ENCODE measurements at places on chromosomes 6 and 20. TPM values are rescaled to one million over a fixed set of nuclear protein-coding genes. Genes with fewer than 3 reads are reported as not detected.

Gene CAGE1
- total RNA-seq: not detected

GRCh38 chr6:163318071-163318786 lies 96.3 kb upstream of the QKI start:
- H3K4me1 ChIP-seq: no peaks in the 10 kb centered on the region
- no peaks in the 10 kb centered on the region for H3K36me3 ChIP-seq
- H3K4me3 ChIP-seq: no peak overlapping the region

- H3K27ac ChIP-seq: no peak overlapping the region
- no peaks in the 10 kb centered on the region for H3K27me3 ChIP-seq
- H3K4me1 ChIP-seq: no peaks in the 10 kb centered on the region
Measured at GRCh38 chr6:38259736-38260135, 380.0 kb downstream of the BTBD9 start.

DNA sequence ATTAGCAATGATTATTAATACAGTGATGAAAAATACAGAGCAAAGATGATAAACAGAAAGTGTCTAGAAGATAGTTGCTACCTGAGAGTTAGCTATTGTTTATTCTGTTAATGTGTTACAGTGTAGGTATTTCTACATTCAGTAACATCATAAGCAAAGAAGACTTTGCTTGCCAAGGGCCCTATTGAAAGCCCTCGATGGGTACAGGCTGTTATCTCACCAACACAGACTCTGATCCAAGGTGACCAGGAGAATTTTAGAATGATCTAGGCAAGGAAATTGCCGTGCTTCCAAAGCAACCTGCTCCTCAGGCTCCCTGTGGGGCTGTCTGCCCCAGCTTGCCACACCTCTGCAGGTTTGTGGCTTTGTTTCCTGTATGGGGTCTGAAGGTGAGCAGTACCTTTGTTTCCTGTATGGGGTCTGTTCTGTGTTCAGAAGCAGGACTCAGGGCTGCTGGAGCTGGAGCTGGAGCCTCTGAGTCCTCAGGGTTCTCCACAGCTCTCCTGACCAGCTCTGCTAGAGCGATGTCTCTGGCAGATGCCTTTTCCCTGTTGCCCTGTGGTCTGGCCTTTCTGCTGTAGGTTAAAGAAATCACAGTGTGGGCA lies 32.5 kb downstream of the PHACTR3 start:
- H3K36me3 ChIP-seq: no peaks in the 10 kb centered on the region
- H3K27ac ChIP-seq: no peak overlapping the region
- DNase-seq: peak; percentile 11

Gene PRR18
- total RNA-seq: not detected

- no peak overlapping the region for H3K27ac ChIP-seq
- peaks cover 4% of the 10 kb centered on the region for H3K36me3 ChIP-seq
- peaks cover 29% of the 10 kb centered on the region for H3K27me3 ChIP-seq
- H3K4me1 ChIP-seq: peaks cover 17% of the 10 kb centered on the region
Measured at GRCh38 chr6:132734694-132735236, 20.9 kb upstream of the VNN1 start.

- peaks cover 10% of the 10 kb centered on the region for H3K27me3 ChIP-seq
- H3K4me3 ChIP-seq: no peak overlapping the region
- no peak overlapping the region for H3K27ac ChIP-seq
- no peaks in the 10 kb centered on the region for H3K4me1 ChIP-seq
Measured at GRCh38 chr20:52270001-52270606, 78.5 kb upstream of the ZFP64 start.

Gene C20orf141
- not detected for total RNA-seq

DNA sequence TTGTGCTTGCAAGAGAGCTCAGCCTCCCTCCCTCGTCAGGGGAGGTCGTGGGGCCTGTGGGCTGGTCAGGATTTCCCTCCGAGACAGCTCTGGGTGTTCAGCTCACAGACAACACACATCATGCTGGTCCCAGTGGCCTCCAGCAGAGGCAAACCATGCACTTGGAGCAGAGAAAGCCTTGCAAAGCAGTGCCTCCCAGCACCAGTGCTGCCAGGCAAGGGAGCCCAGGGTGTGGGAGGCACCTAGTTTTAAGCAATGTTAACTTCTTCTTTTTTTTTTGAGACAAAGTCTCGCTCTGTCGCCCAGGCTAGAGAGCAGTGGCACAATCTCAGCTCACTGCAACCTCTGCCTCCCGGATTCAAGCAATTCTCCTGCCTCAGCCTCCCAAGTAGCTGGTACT lies 34.0 kb upstream of the INSM1 start:
- peaks cover 14% of the 10 kb centered on the region for H3K27me3 ChIP-seq
- no peaks in the 10 kb centered on the region for H3K36me3 ChIP-seq
- no peak overlapping the region for H3K27ac ChIP-seq
- no peaks in the 10 kb centered on the region for H3K4me1 ChIP-seq
- no peak overlapping the region for H3K4me3 ChIP-seq

GRCh38 chr6:133242637-133243585 lies 1.8 kb downstream of the EYA4 start:
- H3K4me1 ChIP-seq: peaks cover 14% of the 10 kb centered on the region
- no peaks in the 10 kb centered on the region for H3K36me3 ChIP-seq
- DNase-seq: no peak
- peaks cover 65% of the 10 kb centered on the region for H3K27me3 ChIP-seq

GRCh38 chr20:4108495-4109306 lies 93.3 kb upstream of the RNF24 start:
- peak; percentile 85 for DNase-seq
- H3K36me3 ChIP-seq: no peaks in the 10 kb centered on the region
- peaks cover 33% of the 10 kb centered on the region for H3K4me1 ChIP-seq
- peak overlapping the region; percentile 65 for H3K27ac ChIP-seq
- H3K27me3 ChIP-seq: peaks cover 4% of the 10 kb centered on the region

GRCh38 chr6:111691345-111692225 lies 85.9 kb upstream of the TRAF3IP2 start:
- H3K4me3 ChIP-seq: no peak overlapping the region
- no peak overlapping the region for H3K27ac ChIP-seq
- H3K4me1 ChIP-seq: peaks cover 3% of the 10 kb centered on the region
- H3K27me3 ChIP-seq: no peaks in the 10 kb centered on the region

Gene MYMX
- not detected for total RNA-seq

- H3K4me3 ChIP-seq: no peak overlapping the region
- H3K27ac ChIP-seq: no peak overlapping the region
- H3K27me3 ChIP-seq: no peaks in the 10 kb centered on the region
- H3K4me1 ChIP-seq: peaks cover 20% of the 10 kb centered on the region
- no peak for DNase-seq
Measured at GRCh38 chr6:138769102-138769676, 4.4 kb upstream of the CCDC28A start.

Gene AKAP7
- 7.3 TPM for total RNA-seq

- H3K27ac ChIP-seq: no peak overlapping the region
- no peaks in the 10 kb centered on the region for H3K27me3 ChIP-seq
Measured at GRCh38 chr6:126721581-126722160, 381.8 kb downstream of the CENPW start.

DNA sequence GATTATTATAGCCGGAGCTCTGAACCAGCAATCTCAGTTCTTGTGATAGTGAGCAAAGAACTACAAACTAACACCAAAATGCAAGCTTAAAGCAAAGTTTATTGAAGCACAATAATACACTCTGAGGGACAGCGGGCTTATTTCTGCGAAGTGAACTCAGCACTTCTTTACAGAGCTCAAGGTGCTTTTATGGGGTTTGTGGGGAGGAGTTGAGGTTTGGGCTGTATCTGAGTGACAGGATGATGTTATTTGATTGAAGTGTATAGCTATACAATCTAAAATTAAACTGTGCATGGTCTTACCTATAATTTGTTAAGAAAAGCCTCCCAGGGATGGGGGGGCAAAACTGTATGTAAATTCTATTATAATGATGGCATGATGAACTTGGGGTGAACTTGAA lies 1.0 kb upstream of the HFE start:
- peak; percentile 74 for DNase-seq
- H3K4me1 ChIP-seq: peaks cover 30% of the 10 kb centered on the region
- H3K4me3 ChIP-seq: peak overlapping the region; percentile 49
- peak overlapping the region; percentile 40 for H3K27ac ChIP-seq
- peaks cover 3% of the 10 kb centered on the region for H3K36me3 ChIP-seq

Gene SLC35F1
- not detected for total RNA-seq

Gene WFDC5
- total RNA-seq: not detected

DNA sequence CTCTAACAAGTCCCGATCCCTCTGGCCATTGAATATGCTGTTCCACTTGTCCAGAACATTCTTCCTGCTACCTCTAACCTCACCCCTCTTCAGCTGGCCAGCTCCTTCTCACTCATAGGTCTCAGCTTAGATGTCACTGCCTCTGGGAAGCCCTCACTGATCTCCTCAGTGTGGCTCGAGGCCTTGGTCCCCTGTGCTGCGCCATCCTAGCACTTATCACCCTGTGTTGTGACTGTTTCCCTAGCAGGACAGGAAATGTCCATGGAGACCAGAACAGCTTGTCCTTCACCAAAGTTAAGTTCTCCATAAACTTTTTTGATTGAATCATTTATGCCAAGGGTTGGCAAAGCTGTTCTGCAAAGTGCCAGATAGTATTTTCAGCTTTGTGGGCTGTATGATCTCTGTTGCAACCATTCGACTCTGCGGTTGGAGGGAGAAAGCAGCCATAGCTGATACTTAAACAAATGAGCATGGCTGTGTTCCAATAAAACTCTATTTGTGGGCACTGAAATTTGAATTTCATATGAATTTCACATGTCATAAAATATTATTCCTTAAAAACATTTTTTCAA lies 6.5 kb upstream of the BNIP5 start:
- DNase-seq: no peak
- H3K27ac ChIP-seq: no peak overlapping the region
- H3K27me3 ChIP-seq: peaks cover 30% of the 10 kb centered on the region
- H3K4me1 ChIP-seq: peaks cover 13% of the 10 kb centered on the region
- no peak overlapping the region for H3K4me3 ChIP-seq

DNA sequence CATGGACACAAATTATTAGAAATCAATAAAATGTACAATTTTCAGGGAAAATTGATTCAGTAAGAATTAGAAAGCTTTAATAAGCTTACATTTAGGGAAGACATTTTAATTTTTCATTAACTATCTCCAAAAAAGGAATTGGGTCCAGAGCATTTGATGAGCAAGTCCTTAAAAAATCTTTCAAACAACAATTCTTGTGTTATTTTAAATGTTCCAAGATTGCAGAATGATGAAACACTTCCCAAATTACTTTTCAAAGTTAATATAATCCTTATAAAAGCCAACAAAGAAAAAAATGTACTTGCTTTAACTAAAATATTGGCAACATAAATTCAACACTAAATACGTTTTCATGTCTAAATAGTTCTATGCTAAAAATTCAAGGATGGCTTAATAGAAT lies 102.0 kb downstream of the ADAT2 start:
- no peak overlapping the region for H3K27ac ChIP-seq
- H3K4me1 ChIP-seq: no peaks in the 10 kb centered on the region
- peaks cover 2% of the 10 kb centered on the region for H3K36me3 ChIP-seq
- H3K4me3 ChIP-seq: no peak overlapping the region
- H3K27me3 ChIP-seq: peaks cover 6% of the 10 kb centered on the region

DNA sequence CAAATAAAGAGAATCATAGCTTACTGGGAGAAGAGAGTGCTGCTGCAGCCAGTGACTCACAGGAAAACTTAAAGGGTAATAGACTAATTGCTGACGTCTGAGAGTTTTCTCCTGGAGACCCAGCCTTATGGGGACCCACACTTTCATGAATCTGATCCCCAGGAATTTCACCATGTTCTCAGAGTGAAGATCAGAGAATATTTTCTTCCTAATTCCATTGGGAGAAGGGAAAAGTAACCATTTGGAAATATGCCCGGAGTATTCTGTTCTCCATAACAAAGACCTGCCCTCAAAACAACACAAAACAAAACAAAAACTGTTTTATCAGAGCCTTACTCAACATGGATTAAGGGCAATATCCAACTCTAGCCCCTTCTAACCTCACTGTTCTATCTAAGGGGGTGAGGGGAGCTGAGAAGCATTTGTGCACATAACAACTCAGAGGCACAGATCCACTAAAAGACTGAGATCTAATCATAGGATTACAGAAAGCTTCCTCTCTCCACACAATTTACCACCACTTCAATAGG lies 168.2 kb upstream of the SSTR4 start:
- H3K4me3 ChIP-seq: no peak overlapping the region
- no peaks in the 10 kb centered on the region for H3K36me3 ChIP-seq
- H3K4me1 ChIP-seq: no peaks in the 10 kb centered on the region

- H3K4me3 ChIP-seq: peak overlapping the region; percentile 97
- peak overlapping the region; percentile 100 for H3K27ac ChIP-seq
- peaks cover 45% of the 10 kb centered on the region for H3K4me1 ChIP-seq
- H3K36me3 ChIP-seq: peaks cover 8% of the 10 kb centered on the region
- no peak for DNase-seq
Measured at GRCh38 chr6:110815015-110815410, 256 bp downstream of the CDK19 start.

DNA sequence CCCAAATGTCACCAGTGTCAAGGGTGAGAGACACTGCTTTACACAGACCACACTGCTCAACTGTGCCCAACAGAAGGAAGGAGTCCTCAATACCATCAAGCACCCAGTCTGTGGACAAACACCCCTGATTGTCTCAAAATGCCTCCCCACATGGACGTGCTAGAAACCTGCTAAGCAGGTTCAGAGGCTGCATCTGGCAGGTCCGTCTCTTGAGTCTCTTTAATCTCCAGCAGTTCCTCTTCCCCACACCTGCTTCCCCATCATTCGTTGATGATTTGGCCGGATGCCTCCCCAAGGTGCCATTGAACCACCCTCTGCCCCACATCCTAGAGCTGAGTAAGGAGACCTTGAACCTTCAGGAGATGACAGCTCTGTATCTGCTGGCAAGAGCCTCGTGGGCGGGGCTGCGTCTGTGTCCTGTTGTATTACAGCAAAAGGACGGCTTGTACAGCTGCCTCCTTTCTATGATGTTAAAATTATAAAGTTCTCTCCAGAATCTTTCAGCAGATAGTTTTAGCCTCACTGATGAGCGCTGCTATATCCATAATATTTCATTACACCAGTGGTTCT lies 179.2 kb downstream of the PREX1 start:
- peaks cover 63% of the 10 kb centered on the region for H3K36me3 ChIP-seq
- H3K4me1 ChIP-seq: no peaks in the 10 kb centered on the region
- no peak for DNase-seq
- H3K27me3 ChIP-seq: no peaks in the 10 kb centered on the region

GRCh38 chr6:36697481-36697903 lies at the start of gene RAB44:
Gene RAB44 (plus strand): TSS chr6:36697826. CDS start chr6:36704236, 6,410 bp downstream.
- DNase-seq: no peak
- H3K27ac ChIP-seq: no peak within 1 kb of the TSS
- peaks cover 2% of the 10 kb centered on the region for H3K36me3 ChIP-seq
- no peak within 1 kb of the TSS for H3K4me3 ChIP-seq
- H3K27me3 ChIP-seq: no peaks in the 10 kb centered on the region

Gene FKBP1C
- 0.67 TPM for total RNA-seq

- no peaks in the 10 kb centered on the region for H3K27me3 ChIP-seq
- DNase-seq: peak; percentile 72
- H3K4me3 ChIP-seq: no peak overlapping the region
- H3K4me1 ChIP-seq: peaks cover 7% of the 10 kb centered on the region
- peaks cover 2% of the 10 kb centered on the region for H3K36me3 ChIP-seq
- H3K27ac ChIP-seq: no peak overlapping the region
Measured at GRCh38 chr6:104682722-104683643, 176.7 kb downstream of the HACE1 start.

DNA sequence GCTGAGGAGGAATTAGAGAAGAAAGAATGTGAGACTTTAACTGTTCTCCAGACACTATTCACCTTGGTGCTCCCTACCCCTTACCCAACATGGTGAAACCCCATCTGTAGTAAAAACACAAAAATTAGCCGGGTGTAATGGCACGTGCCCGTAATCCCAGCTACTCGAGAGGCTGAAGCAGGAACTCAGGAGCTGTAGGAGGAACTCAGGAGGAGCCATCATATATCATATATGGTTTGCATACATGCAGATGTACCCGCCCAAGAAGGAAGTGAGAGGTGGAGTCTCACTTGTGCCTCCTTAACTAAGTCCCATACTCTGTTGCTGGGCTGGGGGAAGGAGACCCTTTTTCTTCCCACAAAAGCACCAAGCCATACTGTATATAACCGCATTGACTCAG lies 35.5 kb upstream of the ME1 start:
- no peaks in the 10 kb centered on the region for H3K36me3 ChIP-seq
- H3K4me1 ChIP-seq: no peaks in the 10 kb centered on the region
- peaks cover 11% of the 10 kb centered on the region for H3K27me3 ChIP-seq
- H3K27ac ChIP-seq: no peak overlapping the region
- DNase-seq: no peak
- H3K4me3 ChIP-seq: no peak overlapping the region

All from activated CD8-positive, alpha-beta memory T cell treated with anti-CD3 and anti-CD28 coated beads, Interleukin-2, amount 10 ng/mL, durations not matched to agents 7 days and 5 days (primary cell).